ENCODE measurements at places on chromosomes 13 and 19.

- DNase-seq = no peak
These were observed 1.5 kb upstream of the MYADM start for GRCh38 chr19:53865918-53866864.

GRCh38 chr19:34926361-34926684 lies 380 bp upstream of the ZNF30 start:
- no peak for DNase-seq

GRCh38 chr19:11268783-11269267 lies 6.5 kb upstream of the DOCK6 start:
- no peak for DNase-seq

GRCh38 chr19:2582984-2583956 lies 107.3 kb downstream of the GADD45B start:
- DNase-seq = no peak

GRCh38 chr13:95557013-95557412 lies 4.5 kb downstream of the CLDN10 start:
- DNase-seq = no peak

DNA sequence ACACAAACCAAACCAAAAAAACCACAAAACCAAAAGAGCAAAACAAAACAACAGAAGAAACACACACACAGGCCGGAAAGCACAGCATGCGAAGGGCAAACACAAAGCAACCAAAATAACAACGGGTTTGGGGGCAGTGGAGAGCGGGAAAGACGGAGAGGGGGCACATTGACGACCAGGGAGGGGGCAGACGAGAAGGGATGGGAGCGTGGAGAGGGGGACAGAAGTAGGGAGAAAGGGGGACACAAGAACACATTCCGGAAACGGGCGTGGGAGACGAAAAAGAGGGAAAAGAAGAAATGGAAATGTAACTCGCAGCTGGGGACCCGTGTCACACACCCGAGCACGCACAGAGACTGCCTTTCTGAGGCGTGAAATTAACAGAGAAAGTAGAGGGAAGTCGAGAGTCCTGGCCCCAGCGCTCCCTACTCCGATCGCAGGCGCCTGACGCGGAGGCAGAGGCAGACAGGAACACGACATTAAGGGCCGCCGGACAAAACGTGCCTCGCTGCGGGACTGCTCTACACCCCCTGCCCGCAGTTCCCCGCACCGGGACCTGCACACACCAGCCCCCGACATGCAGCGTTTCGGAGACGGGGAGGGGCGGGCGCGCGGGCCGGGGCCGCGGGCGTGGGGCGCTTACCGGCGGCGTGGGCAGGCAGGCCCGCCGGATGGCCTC lies 652 bp downstream of the POU4F1 start:
- DNase-seq = no peak

DNA sequence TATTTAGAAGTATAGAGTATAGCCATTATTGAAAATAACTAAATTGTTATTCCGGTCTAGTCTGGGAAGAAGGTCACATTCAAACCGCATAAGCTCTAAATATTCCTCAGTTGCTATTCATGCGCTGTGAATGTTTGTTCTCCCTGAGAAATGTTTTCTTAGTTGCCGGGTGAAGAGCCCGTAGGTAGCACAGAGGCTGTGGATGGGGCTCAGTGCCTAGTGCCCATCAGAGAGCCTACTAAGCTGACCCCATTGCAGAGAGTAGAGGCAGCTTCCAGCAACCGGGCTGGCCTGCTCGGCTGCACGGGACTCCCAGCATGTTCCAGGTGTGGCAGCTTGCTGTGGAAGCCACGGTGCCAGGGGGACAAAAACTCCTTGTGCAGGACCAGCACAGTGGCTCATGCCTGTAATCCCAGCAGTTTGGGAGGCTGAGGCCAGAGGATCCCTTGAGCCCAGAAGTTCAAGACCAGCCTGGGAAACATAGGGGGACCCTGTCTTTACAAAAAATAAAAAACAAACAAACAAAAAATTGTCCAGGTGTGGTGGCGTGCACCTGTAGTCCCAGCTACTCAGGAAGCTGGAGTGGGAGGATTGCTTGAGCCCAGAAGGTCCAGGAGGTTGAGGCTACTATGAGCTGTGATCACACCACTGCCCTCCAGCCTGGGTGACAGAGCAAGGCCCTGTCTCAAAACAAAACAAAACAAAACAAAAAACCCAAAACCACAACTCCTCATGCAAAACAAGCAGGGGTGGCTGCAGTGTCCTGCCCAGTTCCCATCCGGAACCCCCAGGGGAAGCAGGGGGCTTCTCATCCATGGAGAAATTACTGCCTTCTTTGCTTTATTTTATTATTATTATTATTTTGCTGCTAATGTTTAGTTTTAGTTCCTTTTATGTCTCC lies 82.5 kb downstream of the KCTD15 start:
- DNase-seq = no peak

DNA sequence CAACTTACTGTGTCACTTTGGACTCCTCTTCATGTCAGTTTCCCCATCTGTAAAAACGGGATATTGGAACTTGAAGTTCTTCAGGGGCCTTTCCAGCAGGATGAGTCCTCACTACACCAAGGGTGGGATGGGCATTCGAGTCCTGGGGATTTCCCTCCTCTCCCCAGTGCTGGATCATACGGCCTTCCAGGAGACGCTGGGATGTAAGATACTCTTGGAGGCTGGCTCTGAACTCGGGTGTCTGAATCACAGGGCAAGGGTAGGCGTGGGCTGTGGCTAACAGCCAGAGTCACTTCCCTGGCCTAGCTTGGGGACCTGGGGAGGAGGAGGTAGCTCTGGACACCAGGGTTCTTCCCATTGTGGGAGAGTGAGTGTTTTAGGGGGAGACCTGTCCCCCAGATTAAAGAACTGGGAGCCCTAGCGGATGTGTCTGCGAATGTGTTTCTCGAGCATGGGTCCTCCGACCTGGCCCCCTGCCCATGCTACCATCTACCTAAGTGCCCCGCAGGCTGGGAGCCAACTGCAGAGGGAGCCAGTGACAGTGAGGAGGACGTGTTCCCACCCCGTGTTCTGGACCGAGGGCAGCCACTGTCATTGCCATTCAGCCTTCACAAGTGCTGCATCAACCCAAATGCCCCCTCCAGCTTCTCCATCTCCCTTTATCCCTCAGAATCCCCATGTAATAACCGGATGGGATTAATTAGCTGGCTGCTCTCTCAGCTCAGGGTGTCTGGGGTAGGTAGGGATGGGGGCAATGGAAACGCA lies 2.4 kb upstream of the CYTH2 start:
- no peak for DNase-seq

DNA sequence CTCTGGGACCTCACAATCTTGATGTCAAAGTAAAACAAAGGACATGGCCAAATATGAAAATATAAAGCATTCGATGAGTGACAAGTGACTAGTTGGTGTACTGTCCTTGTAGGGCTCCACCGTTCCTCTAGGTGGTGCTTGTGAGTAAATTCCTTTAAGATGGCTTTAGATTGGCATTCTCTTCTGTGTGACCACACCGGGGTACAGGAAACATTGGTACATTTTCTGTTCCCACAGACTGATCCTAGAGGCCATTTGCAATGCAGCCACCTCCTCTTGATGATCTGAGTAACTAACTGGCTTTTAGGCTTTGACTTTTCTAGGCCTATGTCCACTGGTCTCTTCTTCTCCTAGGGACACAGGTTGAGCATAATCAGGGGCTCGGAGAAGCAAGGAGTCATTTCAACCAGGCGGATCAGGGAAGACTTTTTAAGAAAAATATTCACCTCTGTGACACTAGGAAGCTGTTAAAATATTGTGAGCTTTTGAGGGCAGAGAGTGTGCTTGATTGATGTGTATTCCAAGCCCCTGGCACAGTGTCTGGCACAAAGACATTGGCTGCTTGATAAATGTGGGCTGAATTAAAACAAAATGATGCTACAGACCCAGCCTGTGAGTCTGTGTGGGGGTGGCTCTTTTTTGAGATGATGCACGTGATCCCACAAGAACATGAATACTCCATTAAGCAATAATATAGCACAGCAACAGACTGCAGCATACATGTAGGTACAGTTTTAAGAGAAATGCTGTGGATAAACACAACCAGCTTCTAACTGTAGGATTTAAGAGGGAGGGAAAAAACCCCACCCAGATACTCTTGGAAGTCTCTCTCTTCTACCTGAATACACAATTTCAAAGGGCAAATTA lies 21.0 kb downstream of the EPSTI1 start:
- DNase-seq = peak; percentile 11

GRCh38 chr19:1090731-1091543 lies 4.2 kb downstream of the POLR2E start:
- no peak for DNase-seq

- peak; percentile 77 for DNase-seq
These were observed at the start of gene TDRD3 for GRCh38 chr13:60396783-60397703. Gene TDRD3 (plus strand): TSS chr13:60397220. CDS start chr13:60397365, 145 bp downstream.

GRCh38 chr19:3179739-3180293 lies 1.2 kb downstream of the S1PR4 start:
- DNase-seq = no peak

DNA sequence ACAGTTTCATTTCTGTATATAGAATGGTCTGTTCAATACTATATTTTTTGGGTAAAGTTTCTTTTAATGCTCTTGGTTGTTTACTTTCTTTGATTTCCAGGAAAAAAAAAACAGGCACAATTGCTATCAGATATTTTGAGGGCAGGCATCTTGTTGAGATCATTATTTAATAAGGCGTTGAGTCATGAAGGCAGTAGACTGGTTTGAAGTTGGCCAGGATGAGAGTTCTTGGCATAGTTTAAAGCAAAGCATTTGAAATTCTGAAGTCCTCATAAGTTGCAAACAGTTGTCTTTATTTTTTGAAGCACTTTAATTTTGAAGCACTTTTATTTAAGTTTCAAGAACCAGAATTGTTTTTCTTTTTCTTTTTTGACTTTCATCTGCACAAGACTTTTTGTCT lies 2.6 kb upstream of the ZNF175 start:
- no peak for DNase-seq

- DNase-seq = no peak
These were observed 1.8 kb downstream of the VASP start for GRCh38 chr19:45508861-45509691.

- no peak for DNase-seq
These were observed 212.9 kb downstream of the PCDH9 start for GRCh38 chr13:67017276-67017675.

DNA sequence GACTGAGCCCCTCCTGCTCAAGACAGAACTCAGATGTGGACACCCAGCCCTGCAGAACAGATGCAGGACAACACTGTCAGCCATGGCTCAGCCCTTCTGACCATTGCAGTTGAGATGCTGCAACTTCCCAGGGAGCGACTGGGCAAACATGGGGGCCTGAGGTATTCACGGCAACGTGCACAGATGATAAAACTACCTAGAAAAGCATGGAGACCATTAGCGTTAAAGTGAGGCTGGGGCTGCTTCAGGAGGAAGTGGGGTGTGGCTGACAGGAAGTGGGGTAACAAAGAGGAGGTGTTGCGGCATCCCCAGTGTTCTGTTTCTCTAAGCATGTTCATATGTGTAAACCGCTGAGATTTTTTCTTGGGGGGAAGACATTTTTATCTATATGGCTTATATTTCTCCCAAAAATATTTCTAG lies 1.3 kb upstream of the SIGLEC9 start:
- no peak for DNase-seq

DNA sequence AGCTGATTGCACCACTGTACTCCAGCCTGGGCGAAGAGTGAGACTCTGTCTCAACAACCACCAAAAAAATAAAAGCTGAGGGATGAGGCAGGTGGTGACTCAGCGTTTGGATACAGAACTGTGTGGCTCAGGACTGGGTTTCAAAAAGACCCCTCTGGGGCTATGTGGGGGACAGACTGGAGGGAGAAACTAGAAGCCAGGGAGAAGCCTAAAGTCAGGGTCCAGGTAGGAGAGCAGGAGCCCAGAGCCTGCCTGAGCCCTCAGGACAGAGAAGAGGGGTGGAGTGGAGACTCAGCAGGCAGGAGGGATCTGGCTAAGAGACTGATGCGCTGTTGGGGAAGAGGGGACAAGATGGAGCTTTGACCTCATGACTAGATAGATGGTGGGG lies 1.8 kb upstream of the CD37 start:
- DNase-seq = no peak

DNA sequence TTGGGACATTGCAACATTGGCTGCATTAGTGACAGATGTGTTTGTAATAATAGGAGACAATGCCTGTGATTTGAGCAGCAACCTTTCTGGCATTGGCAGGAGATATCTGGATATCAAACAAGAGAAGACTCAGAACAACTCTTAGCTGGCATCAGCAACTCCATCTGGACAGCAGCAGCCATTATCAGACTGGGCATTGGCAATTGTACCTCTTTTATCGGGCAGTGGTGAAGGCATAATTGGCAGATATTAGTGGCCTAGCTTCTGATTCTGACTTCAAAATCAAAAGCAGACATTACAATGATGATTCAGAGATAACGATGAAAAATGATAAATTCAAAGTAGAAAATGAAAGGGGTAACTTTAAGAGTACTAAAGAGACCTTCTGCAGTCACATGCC lies 1193.7 kb downstream of the EFNB2 start:
- no peak for DNase-seq

DNA sequence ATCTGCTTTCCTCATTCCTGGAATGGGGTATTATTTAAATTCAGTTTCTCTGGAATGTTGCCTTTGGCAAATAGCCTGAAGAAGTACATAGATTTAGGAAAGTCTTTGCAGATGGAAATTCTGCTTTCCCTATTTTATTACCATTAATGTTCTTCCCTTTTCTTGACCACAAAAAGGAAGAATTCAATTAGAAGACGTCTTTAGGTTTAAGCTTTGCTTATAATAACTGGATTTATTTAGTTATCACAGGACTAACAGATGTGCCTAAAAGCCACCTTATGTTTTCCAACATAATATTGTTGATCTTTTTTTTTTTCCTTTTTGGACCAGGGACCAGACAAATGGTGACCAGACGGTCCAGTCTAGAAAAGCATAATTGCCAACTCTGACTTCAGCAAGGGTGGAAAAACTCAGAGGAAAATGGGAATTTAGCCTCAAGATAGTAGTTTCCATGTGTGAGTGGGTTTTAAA lies 210.1 kb upstream of the SPRY2 start:
- no peak for DNase-seq

DNA sequence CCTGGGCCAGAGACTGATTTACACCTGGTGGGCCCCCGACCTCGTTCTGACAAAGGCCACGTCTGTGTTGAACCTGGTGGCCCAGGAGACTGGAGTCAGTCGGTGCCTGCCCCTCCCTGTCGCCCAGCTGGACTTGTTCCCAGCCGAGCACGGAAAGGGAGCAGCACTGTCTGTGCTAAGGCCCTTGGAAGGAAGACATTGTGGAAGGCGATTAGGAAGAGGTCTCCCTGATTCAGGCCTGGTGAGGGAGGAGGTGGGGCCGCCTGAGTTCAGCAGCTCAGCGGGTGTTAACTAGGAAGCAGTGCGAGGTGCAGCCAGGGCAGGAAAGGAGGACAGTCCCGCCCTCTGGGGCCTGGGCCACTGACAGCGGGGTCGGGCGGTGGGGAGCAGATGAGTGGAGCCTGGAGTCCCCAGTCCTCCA lies 64.7 kb downstream of the GPR12 start:
- no peak for DNase-seq

- no peak for DNase-seq
These were observed 443.9 kb downstream of the FGF9 start for GRCh38 chr13:22114630-22115311.
